ENCODE measurements at places on chromosomes 16 and 17.

DNA sequence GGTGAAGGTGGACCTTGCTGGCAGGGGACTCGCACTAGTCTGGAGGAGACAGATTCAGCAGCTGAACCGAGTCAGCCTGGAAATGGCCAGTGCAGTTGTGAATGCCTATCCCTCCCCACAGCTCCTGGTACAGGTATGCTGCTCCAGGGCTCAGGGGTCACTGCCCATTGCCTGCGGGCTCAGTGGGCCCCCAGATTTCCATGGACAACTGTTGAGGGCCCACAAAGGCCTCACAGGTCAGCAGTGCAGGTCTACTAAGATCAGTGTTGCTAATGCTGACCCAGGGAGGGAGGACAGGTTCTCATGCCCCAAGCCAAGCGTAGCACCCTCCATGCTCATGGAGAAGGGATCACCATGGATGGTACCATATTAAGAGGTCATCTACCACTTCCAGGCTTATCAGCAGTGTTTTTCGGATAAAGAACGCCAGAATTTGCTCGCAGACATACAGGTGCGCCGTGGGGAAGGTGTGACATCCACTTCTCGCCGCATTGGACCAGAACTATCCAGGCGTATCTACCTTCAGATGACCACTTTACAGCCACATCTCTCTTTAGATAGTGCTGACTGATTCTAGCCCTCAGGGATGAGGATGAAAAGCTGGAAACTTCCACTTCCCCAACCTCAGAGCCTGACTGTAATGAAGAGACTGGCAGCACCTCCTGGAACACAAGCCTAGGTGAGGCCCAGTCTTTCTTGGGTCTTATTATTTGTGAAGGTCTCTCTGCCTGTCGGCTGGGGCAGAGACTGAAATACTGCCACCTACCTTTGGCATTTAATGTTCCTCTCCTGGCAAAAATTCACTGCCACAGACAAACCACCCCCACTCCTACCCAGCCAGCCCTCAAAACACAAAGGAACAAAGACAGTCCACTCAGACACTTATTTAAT, 7.6 kb downstream of the EME1 start:
- no peak for DNase-seq

GRCh38 chr16:3983081-3983520, 102.6 kb upstream of the CREBBP start:
- no peak for DNase-seq

- no peak for DNase-seq
Observed at GRCh38 chr17:33013596-33014375, 22.1 kb downstream of the SPACA3 start.

GRCh38 chr16:69741519-69741918, 13.2 kb downstream of the NOB1 start:
- no peak for DNase-seq

All from AG09319 (cell line).